ENCODE measurements at places on chromosomes 6 and 20. TPM values are rescaled to one million over a fixed set of nuclear protein-coding genes. Genes with fewer than 3 reads are reported as not detected.

Gene PAK5
- not detected for total RNA-seq

Gene SPATA25
- 3.3 TPM for total RNA-seq

Gene TREML2
- total RNA-seq = 0.22 TPM

DNA sequence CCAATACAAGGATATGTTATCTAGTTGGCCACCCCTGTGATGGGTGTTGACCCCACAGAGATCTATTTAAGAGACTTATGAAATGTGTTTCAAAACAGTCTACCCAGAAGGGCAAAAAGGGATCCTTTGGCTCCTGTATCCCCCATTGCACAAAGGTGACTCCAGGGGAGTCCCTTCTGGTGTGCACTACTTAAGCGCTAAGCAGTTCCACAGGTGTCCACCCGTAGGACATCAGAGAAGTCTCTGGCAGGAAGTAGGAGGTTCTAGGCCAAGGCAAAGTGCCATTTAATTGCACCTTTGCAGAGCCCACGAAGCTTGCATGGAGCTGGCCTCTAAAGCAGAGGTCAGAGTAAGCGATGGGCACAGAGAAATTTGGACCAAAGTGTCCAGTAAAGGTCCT is 147.7 kb downstream of the MRPL14 start:
- peak; percentile 14 for DNase-seq
